ENCODE measurements at places on chromosomes 11 and 22. TPM values are rescaled to one million over a fixed set of nuclear protein-coding genes. Genes with fewer than 3 reads are reported as not detected.

The MMP13 gene
- total RNA-seq: not detected

GRCh38 chr22:36887162-36887561, 26.3 kb upstream of the CSF2RB start:
- no peak overlapping the region for H3K27ac ChIP-seq
- H3K4me3 ChIP-seq: no peak overlapping the region
- H3K36me3 ChIP-seq: no peaks in the 10 kb centered on the region
- H3K27me3 ChIP-seq: no peaks in the 10 kb centered on the region
- no peak for DNase-seq

The GSTT4 gene
- total RNA-seq: not detected

DNA sequence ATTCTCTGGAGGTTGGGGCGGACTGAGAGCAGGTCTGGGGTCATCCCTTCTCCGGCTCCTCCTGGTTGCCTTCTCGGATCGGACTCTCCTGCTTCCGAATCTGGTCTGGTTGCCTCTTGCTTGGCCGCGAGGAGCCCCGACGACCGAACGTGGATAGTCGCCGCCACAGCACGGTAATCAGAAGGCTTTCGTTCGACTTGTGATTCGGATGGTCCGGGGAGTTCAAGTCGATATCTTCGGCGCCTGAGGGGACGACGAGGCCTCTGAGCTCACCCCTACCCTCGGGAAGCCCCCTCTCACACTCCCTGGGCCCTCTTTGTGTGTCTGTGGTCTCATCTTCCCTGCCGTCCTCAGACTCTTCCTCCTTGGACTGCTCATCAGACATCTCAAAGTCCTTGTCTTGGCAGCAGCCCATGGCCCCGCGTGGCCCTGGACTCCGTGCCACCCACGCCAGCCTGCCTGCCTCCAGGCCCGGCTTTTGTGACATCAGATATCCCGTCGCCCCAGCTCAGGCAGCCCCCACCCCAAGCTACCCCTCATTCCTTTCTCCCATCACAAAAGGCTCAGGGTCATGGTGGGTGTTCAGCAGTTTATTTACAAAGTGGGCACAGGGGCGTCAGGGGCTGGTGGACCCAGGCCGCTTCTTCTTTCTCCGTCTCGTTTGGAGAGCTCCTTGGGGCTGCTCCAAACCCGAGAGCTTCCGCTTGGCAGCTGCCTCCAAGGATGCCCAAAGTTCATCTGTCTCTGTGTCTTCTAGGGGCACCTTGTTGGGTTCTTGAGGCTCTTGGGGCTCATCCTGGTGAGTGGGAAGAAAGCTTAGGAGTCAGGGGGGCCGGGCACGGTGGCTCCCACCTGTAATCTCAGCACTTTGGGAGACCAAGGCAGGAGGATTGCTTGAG, at the start of gene TEX54:
Gene TEX54, minus strand, starts transcription at position 506 of the 899 bp plus-strand sequence.
- peak within 1 kb of the TSS; percentile 99 for H3K4me3 ChIP-seq
- H3K27ac ChIP-seq: peak within 1 kb of the TSS; percentile 98
- DNase-seq: peak; percentile 64
- peaks cover 6% of the 10 kb centered on the region for H3K36me3 ChIP-seq
- H3K27me3 ChIP-seq: no peaks in the 10 kb centered on the region
- H3K4me1 ChIP-seq: peaks cover 27% of the 10 kb centered on the region

The KCNJ5 gene
- total RNA-seq: 0.44 TPM

The ADAMTS15 gene
- total RNA-seq: 1.6 TPM

DNA sequence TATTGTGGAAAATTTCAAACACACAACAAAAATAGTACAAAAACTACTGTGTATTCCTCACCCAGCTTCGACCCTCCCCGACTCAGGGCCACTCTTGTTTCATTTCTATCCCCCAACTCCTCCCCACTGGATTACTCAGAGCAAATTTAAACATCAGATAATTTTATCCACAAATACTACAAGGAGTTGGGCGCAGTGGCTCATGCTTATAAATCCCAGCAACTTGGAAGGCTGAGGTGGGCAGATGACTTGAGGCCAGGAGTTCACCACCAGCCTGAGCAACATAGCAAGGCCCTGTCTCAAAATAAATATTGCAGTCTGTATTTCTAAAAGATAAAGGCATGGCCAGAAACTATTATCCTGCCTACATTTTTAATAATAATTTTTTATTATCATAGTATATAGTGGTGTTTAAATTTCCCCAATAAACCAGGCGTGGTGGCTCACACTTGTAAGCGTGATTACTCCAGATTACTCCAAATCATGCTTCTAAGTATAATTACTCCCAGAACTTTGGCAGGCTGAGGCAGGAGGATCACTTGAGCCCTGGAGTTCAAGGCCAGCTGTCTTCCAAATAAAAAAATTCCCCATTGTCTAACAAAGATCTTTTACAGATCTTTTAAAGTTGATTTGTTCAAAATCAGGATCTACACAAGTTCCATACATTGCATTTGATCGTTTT, 39.8 kb downstream of the LRRC32 start:
- no peaks in the 10 kb centered on the region for H3K4me1 ChIP-seq
- peak overlapping the region; percentile 84 for H3K27ac ChIP-seq
- H3K36me3 ChIP-seq: no peaks in the 10 kb centered on the region
- no peak overlapping the region for H3K4me3 ChIP-seq
- DNase-seq: no peak
- H3K27me3 ChIP-seq: no peaks in the 10 kb centered on the region

- H3K27ac ChIP-seq: no peak overlapping the region
- H3K27me3 ChIP-seq: peaks cover 23% of the 10 kb centered on the region
- DNase-seq: no peak
- no peak overlapping the region for H3K4me3 ChIP-seq
Observed at GRCh38 chr11:128688896-128689546, 4.9 kb upstream of the FLI1 start.

- peaks cover 37% of the 10 kb centered on the region for H3K4me1 ChIP-seq
- peaks cover 5% of the 10 kb centered on the region for H3K36me3 ChIP-seq
- no peaks in the 10 kb centered on the region for H3K27me3 ChIP-seq
- no peak for DNase-seq
Observed at GRCh38 chr11:46535688-46536087, 58.1 kb downstream of the AMBRA1 start.

- no peak for DNase-seq
- H3K36me3 ChIP-seq: no peaks in the 10 kb centered on the region
- H3K4me3 ChIP-seq: no peak overlapping the region
- H3K4me1 ChIP-seq: no peaks in the 10 kb centered on the region
Observed at GRCh38 chr11:90252053-90252452, 29.2 kb upstream of the CHORDC1 start.

DNA sequence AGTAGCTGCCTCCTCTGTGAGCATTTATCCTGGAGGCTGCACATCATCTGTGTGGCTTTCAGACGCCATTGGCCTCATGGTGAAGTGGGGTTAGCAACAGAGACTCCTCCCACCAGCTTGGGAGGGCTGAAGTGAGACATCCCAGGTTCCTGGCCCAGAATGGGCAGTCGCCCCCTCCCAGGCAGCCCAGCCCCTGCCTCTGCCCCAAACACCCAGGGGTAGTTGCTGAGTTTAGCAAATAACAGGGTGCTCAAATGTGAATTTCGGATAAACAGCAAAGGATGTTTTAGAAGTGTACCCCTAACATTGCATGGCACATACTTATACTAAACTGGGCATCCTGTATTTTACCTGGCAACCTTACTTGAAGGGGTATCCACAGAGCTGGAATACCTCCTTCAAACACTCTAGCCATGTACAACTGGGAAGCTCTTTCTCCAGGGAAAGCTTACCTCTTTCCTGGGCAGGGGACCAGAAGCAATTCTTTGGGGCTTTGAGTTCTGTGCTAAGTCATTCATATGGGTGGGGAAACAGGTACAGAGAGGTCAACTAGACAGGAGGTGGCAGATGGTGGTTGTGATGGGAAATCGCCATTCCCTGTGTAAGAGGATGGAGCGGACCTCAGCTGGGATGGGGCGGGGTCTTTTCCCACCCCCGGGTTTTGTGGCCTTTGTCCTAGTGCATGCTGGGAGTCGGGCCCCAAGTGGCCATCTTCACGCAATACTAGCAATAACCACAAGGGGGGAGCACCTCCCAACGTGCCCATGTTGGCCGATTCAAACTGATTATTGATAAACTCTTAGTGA, 19.3 kb downstream of the MTFP1 start:
- H3K4me3 ChIP-seq: no peak overlapping the region
- no peak overlapping the region for H3K27ac ChIP-seq
- DNase-seq: no peak
- no peaks in the 10 kb centered on the region for H3K36me3 ChIP-seq

GRCh38 chr22:36439481-36440271, 41.8 kb downstream of the TXN2 start:
- H3K27ac ChIP-seq: peak overlapping the region; percentile 9
- H3K4me1 ChIP-seq: no peaks in the 10 kb centered on the region
- no peak overlapping the region for H3K4me3 ChIP-seq

- H3K4me1 ChIP-seq: no peaks in the 10 kb centered on the region
- H3K27me3 ChIP-seq: no peaks in the 10 kb centered on the region
- no peaks in the 10 kb centered on the region for H3K36me3 ChIP-seq
- no peak for DNase-seq
Observed at GRCh38 chr11:84256618-84257017, 970.5 kb upstream of the CCDC90B start.

DNA sequence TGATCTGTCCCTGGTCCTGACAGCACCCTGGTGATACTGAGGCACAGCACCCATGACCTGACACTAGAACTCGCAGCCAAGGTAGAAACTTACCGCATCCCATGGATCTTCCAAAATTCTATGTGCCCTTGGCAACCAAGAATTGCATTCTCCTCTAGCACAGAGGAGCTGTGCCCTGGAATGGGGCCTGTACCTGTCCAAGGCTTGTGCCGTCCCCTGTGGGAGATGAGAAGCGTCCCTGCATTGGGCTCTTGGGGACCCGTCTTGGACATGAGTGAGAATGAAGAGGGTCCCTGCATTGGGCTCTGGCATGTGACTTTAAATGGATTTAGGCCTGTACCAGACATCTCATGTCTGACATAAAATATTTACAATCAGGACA, 67.1 kb downstream of the GGTLC2 start:
- H3K27me3 ChIP-seq: peaks cover 11% of the 10 kb centered on the region
- H3K4me1 ChIP-seq: no peaks in the 10 kb centered on the region
- no peak overlapping the region for H3K27ac ChIP-seq
- no peaks in the 10 kb centered on the region for H3K36me3 ChIP-seq

The HTR3A gene
- total RNA-seq: not detected

The POU2AF3 gene
- total RNA-seq: not detected

The TRPC6 gene
- total RNA-seq: 0.38 TPM

DNA sequence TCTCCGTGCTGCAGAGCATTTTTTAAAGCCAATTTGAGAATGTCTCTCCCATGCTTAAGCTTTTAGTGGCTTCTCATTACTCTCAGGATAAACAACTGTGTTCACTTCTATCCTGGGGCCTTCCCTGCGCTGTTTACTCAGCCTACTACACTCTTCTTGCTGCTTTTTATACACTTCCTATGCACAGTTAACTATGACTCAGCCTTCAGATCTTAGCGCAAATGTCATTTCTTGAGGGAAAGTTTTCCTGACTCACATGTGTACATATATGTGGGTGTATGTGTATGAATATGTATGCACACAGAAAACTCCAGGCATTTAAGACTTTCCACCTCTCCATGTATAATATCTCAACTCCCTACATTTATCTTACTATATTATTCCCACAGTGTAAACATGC, 9.8 kb downstream of the THAP12 start:
- H3K4me3 ChIP-seq: no peak overlapping the region
- H3K27me3 ChIP-seq: no peaks in the 10 kb centered on the region
- H3K27ac ChIP-seq: no peak overlapping the region
- H3K4me1 ChIP-seq: peaks cover 47% of the 10 kb centered on the region

DNA sequence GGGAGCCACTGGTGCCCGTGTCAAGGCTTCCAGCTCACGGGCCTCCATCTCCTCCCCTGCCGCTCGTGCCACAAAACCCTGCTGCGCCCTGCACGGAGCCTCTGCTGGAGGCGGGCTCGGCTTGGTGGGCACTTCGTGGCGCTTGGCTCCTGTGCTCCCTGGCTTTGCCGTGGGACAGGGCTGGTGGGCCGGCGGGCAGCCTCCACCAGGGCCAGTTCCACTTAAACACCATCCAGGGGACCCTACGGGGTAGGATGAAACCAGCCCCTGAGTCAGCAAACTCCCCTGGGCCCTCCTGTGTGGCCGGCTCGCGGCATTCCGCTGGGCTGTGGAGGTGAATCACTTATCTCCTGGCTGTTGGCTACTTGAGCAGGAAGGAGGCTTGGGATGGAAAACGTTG, 1304.6 kb downstream of the BRD1 start:
- no peaks in the 10 kb centered on the region for H3K27me3 ChIP-seq
- no peak for DNase-seq
- H3K27ac ChIP-seq: no peak overlapping the region
- H3K4me3 ChIP-seq: no peak overlapping the region
- no peaks in the 10 kb centered on the region for H3K36me3 ChIP-seq
- H3K4me1 ChIP-seq: no peaks in the 10 kb centered on the region

- no peak overlapping the region for H3K27ac ChIP-seq
- H3K27me3 ChIP-seq: no peaks in the 10 kb centered on the region
- no peaks in the 10 kb centered on the region for H3K36me3 ChIP-seq
- no peak overlapping the region for H3K4me3 ChIP-seq
Observed at GRCh38 chr11:7851391-7851790, 54.6 kb upstream of the OR5P2 start.

- no peak overlapping the region for H3K4me3 ChIP-seq
- H3K4me1 ChIP-seq: no peaks in the 10 kb centered on the region
- no peak for DNase-seq
- no peaks in the 10 kb centered on the region for H3K36me3 ChIP-seq
- H3K27me3 ChIP-seq: no peaks in the 10 kb centered on the region
Observed at GRCh38 chr22:46894081-46894671, 131.7 kb downstream of the TBC1D22A start.

GRCh38 chr22:47858773-47859306, 1096.4 kb downstream of the TBC1D22A start:
- H3K36me3 ChIP-seq: no peaks in the 10 kb centered on the region
- no peak overlapping the region for H3K27ac ChIP-seq
- no peaks in the 10 kb centered on the region for H3K27me3 ChIP-seq

The MOGAT2 gene
- not detected for total RNA-seq

The BARX2 gene
- 6.0 TPM for total RNA-seq

- no peaks in the 10 kb centered on the region for H3K36me3 ChIP-seq
- no peak within 1 kb of the TSS for H3K27ac ChIP-seq
- H3K4me3 ChIP-seq: peak within 1 kb of the TSS; percentile 73
- peak; percentile 89 for DNase-seq
- no peaks in the 10 kb centered on the region for H3K27me3 ChIP-seq
Observed at GRCh38 chr22:41998361-41999261, at the start of gene WBP2NL. Gene WBP2NL, plus strand, starts transcription at chr22:41998788. Its CDS starts 31 bp downstream, at chr22:41998819.

DNA sequence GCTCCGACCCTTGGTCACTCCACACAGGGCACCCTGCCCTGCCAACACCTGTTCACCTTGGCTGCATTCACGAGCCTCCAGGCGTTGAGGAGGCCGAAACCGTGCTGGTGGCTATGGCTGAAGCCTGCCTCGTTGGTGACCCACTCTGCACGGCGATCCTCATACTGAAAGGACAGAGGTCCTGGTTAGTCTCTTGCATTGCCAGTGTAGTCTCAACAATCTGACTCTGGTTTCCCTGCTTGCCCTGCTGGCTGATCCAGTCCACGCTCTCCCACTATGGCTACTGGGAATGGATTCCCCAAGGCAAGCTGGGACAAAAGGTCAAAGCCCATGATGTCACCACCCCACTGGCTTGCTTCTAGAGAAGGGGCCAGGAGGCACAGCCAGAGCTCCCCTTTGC, 12.9 kb downstream of the PCSK7 start:
- H3K27me3 ChIP-seq: no peaks in the 10 kb centered on the region
- no peak overlapping the region for H3K4me3 ChIP-seq
- H3K36me3 ChIP-seq: peaks cover 10% of the 10 kb centered on the region
- no peak for DNase-seq
- peaks cover 48% of the 10 kb centered on the region for H3K4me1 ChIP-seq

GRCh38 chr11:104653407-104653806, 244.9 kb downstream of the CASP12 start:
- H3K4me1 ChIP-seq: peaks cover 11% of the 10 kb centered on the region
- no peaks in the 10 kb centered on the region for H3K36me3 ChIP-seq
- H3K27ac ChIP-seq: no peak overlapping the region

The NCAPH2 gene
- total RNA-seq: 19.2 TPM

GRCh38 chr22:28548406-28548805, 131.2 kb downstream of the TTC28 start:
- peaks cover 3% of the 10 kb centered on the region for H3K4me1 ChIP-seq
- H3K27ac ChIP-seq: no peak overlapping the region
- H3K36me3 ChIP-seq: no peaks in the 10 kb centered on the region
- H3K27me3 ChIP-seq: no peaks in the 10 kb centered on the region

The SEPTIN3 gene
- not detected for total RNA-seq

The SERHL2 gene
- 1.1 TPM for total RNA-seq
